ENCODE measurements at places on chromosomes 4 and X. TPM values are rescaled to one million over a fixed set of nuclear protein-coding genes. Genes with fewer than 3 reads are reported as not detected.
A peak's percentile ranks its signal among the peaks of the same experiment; 100 is the strongest.

- no peak for DNase-seq
These were observed 60.1 kb downstream of the ABLIM2 start for GRCh38 chr4:8098506-8098905.

DNA sequence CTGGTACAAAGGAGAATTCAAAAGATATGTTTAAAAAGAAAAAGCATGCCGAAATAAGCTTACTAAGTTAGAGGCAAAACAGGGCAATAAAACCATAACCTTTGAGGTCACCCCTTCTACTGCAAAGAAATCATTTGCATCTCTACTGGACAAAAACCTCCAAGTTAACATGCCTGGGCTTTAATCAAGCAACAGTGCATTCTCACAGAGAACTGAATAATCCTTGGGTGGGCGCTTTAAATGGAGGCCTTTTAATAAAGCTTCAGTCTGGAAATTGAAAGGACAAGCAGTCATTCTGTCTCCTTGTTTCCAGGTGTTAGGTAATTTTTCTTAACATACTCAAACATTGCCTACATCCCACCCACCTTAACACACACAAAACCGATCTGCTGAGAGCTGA is 34.6 kb upstream of the SMS start:
- DNase-seq: no peak

GRCh38 chrX:133364196-133364595 is 51.1 kb downstream of the GPC4 start:
- no peak for DNase-seq

DNA sequence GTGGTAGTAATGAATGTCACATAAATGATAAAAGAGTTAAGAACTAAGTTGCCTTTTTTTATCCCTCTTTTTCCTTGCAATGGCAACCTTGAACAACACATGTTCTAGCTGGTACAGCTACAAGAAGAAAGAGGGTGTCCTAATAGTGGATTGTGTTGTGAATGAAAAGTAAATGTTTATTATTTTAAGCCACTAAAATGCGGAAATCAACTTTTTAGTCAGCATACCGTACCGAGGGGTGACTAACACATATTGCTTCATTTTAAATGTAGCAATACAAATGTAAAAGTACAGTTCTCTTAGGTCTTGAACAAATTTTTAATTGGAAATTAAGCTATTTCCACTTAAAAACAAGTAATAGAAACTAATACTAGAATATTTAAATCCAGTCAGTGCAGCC is 17.7 kb upstream of the AP1AR start:
- no peak for DNase-seq

- DNase-seq: peak; percentile 25
These were observed 466.7 kb upstream of the FAT1 start for GRCh38 chr4:187190390-187190789.

- no peak for DNase-seq
These were observed 12.7 kb upstream of the DGKK start for GRCh38 chrX:50483283-50483682.

GRCh38 chr4:137819964-137820383 is 287.7 kb upstream of the PCDH18 start:
- peak; percentile 11 for DNase-seq

DNA sequence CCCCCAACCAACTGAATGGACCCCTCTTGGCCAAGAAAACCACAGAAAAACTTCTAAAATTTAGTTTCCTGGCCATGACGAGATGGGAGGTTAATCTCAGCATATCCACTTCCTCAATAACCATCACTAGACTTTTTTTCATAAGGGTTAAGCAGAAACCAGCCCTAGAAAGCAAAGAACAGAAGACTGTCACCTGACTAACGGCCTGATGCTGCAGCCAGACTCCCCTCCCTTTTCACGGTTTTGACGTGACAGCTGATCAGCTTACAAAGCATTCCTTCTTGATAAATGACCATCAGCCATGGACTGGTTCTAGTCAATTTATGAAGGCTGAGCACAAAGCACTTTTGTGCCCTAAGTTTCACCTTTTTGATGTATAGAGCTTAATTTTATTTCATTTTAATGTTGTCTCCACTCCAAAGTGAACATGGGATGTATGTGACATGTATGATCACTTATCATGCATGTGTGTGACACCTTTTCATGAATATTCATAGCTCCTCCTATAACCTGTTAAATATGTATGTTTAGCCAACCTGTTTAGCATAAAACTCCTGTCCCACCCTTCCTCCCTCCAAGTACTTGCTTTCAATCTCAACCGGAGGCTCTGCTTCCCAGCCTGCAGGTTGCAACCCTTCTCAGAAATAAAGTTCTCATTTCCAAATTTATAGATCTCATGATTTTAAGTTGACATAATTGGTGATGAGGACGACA is 56.3 kb downstream of the SERTM2 start:
- no peak for DNase-seq

DNA sequence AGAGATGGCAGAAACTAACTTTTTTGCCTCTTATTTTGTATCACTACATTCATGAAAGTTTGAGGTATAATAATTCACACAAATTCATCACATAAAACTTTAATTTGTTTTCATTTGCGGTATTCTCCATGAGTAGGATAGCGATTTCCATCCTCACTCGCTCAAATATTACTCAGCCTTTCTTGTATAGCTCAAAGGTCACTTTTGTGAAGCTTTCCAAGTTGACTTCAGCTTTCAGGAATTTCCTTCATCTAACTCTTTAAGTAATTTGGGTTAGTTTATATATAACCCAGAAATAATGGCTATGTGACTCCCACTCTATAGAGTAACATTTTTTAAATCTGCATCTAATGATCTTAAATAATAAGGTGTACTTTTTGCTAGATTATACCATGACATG is 314.4 kb downstream of the IL1RAPL1 start:
- DNase-seq: no peak

DNA sequence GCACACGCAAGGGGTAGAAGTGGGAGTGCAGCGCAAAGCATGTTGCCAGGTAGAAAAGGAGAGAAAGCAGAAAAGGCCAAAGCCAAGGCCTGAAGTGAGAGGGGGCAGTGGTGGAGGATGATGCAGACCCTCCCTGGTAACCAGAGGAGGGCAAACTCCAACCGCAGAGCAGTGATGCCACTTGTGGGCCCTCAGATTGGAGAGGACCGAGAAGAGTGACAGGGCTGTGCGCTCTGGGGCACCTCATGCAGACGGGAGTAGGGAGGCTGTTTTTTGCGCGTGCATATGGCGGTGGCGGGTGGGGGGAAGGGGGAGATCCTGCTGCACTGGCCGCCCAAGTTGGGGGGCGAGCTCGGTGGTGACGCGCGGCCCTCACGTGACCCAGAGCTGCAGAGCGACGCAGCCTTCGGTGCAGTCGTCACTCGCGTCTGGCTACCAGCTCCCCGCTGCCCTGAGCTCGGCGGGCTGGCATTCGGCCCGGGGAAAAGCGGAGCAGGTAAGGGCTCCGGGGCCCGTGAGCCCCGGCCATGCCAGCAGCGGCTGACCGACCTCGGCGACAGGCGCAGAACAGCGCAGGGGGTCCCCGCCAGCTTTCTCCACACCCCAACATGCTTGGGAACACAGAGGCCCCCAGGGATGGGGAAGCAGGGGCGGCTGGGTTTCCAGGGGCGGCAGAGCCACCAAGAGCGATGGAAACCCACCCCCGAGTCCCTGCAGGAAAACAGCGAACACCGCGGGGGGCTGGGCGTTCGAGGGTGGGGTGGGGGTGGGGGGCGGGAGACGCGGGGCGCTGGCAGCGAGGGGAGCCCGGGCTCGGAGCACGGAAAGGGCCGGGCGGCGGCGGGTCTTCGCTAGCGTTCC is at the start of gene BEX3:
TSS of gene BEX3 (plus strand) at position 421 of the 861 bp plus-strand sequence. CDS start 984 bp downstream, outside the sequence.
- DNase-seq: peak; percentile 86

DNA sequence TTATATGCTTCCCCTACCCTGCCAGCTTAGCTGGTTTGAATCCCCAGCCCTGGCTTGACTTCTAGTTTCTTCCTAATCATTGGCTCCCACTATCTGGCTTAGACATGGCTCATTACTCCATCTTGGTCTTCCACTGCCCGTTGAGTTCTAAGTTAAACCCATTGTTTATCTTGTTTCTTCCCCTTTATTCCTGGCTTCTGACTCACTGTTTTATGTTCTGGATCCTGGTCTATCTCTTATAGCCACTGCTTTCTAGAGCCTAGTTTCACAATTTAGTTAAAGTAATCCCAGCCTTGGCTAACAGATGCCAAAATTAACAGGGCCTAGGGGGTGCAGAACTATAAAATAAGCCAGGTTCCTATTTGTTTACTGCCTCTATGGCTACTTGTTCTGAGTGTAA is 120.9 kb downstream of the ARHGEF9 start:
- no peak for DNase-seq

GRCh38 chrX:275967-276580 is 5.1 kb upstream of the PLCXD1 start:
- DNase-seq: peak; percentile 69

DNA sequence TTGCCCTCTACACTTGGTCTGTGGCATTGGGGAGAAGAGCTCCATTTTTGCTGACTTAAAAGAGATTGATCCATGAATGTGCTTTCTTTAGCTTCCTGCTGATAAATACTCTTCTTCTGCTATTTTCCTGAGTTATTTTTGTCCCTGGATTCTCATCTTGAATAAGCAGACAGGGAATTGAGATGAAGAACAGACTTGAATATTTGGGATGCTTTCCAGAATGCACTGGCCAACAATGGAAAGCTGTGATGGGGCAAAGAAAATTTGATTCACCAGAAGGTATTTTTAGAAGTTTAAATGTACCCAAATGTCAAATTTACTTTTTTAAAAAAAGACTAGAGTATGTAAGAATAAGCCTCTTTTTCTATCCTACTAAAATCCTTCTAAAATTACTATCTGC is 309.9 kb upstream of the PPP1R2C start:
- DNase-seq: peak; percentile 18

DNA sequence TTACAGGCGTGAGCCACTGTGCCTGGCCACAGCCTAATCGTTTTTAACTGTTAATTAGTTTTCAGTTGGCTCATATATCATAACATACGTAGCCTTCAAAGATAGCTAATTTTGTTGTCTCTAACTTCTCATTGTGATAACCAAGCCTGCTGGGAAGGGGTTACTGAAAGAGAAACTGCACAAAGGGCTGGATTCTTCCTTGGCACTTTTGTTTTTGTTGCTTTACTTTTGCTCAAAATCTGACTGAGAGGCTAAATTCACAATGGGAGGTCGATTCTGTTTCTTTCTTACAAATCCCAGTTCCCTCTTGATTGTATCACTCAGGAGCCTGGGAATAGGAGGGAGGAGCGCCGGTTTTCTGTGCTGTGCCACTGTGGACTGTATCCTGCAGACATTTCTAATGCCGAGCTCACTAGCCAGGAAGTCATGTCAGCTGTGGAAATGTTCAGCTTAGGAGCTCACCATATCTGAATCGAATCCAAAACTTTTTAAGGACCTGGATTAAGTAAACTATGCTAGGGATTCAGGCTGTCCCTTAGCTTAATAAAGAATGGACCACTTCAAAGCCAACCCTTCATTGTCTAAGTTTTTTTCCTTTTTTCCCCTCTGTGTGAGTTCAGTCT is 120.5 kb upstream of the FAT1 start:
- DNase-seq: peak; percentile 88

- DNase-seq: no peak
These were observed 1.9 kb downstream of the SOWAHD start for GRCh38 chrX:119760026-119760877.

The MAGEE2 gene
- not detected for total RNA-seq

The ALB gene
- not detected for total RNA-seq

The GAK gene
- 46.7 TPM for total RNA-seq

The HELT gene
- total RNA-seq: not detected

The TCEAL1 gene
- total RNA-seq: 44.8 TPM

The SH3RF1 gene
- 21.8 TPM for total RNA-seq

The KIAA1210 gene
- 0.10 TPM for total RNA-seq

The CTAG1A gene
- total RNA-seq: not detected

The AKAP4 gene
- total RNA-seq: 0.10 TPM

The FAM9B gene
- total RNA-seq: not detected

The USP17L10 gene
- total RNA-seq: not detected
